ENCODE measurements at places on chromosomes 7 and 10.

DNA sequence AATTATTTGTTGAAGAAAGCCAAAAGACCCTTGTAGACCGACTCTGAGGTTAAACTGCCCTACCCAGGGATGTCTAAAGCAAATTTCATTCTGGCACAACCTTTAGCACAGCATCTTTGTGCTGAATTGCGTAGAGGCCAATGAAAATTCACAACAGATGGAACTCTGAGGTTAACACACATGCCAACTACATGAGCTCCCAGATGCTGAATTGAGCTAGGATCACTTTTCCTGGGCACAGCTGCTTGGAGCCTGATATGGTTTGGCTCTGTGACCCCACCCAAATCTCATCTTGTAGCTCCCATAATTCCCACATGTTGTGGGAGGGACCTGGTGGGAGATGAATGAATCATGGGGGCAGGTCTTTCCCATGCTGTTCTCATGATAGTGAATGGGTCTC lies 158.0 kb upstream of the PTN start:
- DNase-seq, result no peak

DNA sequence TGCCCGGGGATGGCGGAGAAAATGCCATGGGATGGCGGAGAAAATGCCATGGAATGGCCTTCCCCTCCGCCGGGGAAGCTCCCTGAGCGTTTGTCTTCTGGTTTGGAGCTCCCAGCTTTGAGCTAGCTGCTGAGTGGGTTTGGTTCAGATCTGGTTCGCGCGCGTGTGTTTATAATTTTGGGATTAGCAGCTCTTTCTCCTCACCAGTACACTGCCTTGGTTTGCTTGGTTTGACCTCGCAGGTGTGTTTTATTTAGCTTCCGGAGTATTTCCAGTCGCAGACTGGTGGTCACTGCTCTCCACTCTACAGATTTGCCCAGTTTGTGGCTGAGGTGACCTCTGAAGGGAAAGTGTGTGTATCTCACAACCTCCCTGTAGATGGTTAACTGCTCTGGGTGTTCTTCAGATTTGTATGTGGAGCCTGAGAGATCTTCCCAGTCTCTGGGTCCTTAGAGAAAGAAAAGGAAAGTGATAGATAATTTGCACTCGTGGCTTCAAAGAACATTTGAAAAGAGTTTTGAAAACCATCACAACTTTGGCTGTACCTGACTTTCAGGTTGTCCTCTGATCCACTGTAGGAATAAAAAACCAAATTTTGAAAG lies 597 bp downstream of the ZNF277 start:
- no peak for DNase-seq

- DNase-seq, result no peak
Measured at GRCh38 chr10:132957981-132958882, 15.9 kb upstream of the CFAP46 start.

DNA sequence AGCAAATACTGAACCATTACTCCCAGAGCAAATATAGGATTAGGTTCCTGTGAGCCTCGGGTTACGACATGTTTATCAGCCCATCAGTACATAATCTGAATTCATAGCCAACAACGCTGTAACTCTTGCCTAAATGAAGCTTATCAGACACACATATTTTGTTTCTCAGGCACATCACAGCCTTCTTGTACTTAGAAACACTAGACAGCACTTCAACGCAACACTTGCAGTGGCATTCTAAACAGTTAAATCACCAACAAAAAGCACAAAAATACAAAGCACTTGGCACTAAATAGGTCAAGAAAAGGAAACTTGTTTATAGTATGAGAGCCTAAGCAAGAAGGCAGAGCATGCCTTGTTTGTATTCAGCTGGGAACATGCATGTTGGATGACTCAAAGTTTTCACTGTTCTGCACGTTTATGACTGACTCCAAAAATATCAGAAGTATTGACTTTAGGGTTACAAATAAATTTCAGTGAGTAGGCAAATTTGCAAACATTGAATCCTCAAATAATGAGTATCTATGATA lies 75.0 kb downstream of the VPS50 start:
- DNase-seq, result peak; percentile 79

DNA sequence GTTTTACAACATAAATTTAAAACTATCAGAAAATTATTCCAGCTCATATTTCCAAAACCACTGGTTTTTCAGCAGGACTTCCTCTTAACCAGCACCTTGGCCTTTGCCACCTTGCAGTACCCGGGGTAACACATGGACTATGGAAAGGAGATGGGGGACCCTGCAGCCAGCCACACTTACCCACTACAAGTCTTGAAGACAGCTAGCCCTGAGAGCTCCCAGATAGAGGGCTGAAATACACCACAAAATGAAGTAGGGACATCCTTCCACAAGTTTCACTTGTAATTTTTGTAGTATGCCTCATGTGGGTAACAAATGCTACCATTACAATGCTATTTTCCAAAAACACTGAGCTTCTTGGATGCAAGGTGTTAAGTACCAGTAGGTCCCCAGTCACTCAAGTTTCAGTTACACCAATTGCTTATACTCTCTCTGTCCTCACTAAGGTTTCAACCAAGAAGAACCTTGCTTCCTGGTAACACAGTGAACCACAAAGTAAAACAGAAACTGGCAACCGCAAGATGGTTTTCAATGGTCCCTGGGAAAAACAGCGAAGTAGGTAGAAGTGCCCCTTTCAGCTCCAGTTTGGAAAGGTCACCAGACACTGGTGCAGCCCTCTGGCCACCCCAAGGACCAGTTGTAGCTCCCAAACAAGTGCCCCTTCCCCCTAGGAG lies 110.9 kb downstream of the SGMS1 start:
- DNase-seq, result no peak

- no peak for DNase-seq
Measured at GRCh38 chr7:14085901-14086300, 96.4 kb upstream of the ETV1 start.

GRCh38 chr10:29329420-29329819 lies 40.5 kb downstream of the LYZL1 start:
- peak; percentile 47 for DNase-seq

DNA sequence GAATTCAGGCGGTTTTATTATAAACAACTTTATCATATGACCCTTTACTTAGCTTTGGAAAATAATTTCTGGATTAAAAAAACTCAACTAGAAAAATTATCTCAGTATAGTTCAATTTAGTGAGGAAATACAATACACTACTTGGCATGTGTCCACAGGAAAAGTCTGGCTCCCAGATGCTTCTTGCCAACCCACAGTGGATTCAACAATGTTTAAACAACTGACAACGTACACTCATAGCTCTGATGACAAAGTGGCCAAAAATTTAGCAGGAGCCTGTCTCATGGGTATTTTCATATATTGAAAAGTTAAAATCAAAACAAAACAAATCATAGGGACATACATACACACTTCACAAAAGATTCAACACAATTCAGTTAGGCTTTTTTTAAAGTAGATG lies 158.8 kb downstream of the SKAP2 start:
- peak; percentile 96 for DNase-seq

DNA sequence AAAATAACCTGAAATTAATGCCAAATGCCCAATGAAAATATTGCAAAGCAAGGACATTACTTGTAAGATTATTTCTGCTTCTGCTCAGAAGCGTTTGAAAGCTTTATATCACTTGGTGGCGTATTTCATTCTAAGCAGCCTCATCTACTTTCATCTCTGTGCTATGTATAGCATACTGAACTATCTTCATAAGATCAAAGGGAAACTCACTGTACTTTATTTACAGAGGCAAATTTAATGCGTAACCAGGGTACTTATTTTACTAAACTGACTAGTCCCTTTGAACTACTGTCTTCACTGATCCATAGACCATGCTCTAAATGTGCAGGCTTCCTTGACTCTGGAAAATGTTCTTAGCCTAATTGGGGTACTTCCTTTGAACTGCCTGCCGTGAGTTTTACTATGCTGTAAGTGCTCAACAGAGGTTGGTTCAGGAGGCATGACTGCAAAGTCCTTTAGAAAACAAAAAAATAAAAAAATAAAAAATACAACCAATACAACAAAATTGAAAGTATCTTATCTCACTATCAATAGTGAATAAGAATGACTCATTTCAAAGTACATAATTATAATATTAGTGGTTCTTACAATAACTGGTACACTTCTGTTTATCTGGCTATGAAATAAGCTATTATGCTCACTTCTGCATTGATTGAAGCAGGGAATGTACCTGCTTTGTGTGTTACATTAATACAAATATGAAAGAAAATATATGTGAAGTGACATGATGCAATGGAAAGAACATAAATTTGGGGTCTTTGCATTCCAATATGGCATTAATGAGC lies 41.0 kb upstream of the TSPAN12 start:
- DNase-seq, result no peak

DNA sequence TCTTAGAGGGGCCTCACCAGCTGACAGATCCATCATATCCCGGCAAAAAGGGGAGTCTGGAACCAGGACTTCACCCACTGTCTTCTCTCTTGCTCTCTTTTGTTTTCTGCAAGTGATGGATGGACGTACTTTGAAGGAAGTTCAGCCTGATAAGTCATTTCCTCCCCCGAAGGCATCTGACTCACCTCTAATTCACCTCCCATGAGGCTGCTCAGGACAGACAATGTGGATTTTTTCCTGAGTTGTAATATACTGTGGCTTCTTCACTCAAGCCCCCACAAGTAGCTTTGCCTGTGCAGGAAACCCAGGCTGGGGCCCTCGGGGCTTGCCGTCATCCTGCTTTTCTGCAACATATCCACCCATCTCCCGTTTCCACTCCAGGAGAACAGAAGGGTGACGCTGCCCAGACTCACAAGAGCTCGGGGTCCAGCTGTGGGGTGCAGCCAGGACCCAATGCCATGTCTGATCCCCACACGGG lies 70.4 kb downstream of the ASB13 start:
- peak; percentile 98 for DNase-seq

DNA sequence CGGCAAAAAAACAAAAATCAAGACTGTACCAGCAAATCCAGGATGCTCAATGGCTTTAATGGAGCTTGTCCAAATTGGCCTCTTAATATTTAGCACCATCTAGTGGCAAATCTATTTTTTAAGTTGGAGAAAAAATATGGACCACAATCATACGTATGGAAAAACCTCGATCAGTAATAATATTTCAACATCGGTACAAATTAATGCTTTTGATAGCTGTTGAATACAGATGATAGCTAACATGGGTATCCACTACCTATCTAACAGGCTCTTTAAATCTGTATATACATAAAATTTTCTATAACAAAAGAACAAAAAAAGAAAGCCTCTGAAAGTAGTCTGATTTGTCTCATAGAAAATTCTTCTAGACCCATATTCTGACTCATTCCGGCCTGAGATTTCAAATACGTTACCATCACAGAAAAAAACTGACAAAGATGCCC lies 29.2 kb downstream of the COA1 start:
- peak; percentile 71 for DNase-seq

DNA sequence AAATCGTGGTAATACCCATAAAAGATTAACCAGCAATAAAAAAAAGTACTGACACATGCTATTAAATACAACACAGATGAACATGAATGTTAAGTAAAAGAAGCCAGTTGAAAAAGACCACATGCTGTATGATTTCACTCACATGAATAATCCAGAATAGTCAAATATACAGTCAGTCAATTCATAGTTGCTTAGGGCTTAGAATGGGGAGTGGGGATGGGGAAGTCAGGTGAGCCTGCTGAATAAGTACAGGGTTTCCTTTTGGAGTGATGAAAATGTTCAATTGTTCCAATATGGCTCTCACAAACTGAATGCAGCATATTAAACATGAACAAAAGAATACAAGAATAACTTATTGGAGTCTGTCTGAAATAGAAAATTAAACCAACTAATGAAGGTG lies 1.8 kb downstream of the COA1 start:
- DNase-seq, result no peak

DNA sequence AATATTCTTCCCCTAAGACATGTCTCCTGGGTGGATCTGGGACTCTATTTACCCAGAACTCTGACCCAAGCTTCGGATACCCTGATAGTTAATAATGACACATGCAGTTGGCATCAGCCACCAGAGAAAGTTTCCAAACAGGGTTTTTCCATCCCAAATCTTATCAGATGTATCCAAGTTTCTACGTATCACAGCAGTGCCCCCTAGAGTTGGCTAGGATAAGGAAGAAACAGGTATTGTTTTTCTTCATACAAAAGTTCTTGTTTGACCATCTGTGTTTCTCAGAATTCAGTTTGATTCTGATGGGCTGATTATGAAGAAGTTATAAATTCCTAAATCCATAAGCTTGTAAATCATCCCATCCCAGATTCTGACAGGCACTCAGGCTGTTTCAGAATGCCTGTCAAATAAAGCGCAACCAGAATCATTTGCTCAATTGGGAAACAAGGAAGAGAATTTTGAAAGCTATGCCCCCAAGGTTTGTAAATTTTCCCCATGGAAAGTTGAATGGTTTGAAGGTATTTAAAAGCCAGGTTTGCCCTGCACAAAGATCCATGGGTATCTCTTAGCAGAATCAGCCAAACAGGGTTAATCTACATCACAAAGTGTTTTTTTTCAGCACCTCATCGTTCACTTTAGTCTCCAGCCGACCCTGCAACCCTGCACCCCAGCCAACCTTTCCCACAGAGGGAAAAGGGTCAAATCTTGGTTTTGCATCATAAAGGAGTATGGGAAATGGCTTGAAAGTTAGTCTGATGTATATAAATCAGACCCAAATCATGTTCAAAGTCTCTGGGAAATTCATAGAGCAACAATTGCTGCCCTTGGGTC lies 47.4 kb downstream of the NRAP start:
- DNase-seq, result peak; percentile 10

- DNase-seq, result no peak
Measured at GRCh38 chr7:66657798-66658197, 29.1 kb downstream of the KCTD7 start.

- no peak for DNase-seq
Measured at GRCh38 chr7:147774461-147774860, 816.1 kb upstream of the C7orf33 start.

DNA sequence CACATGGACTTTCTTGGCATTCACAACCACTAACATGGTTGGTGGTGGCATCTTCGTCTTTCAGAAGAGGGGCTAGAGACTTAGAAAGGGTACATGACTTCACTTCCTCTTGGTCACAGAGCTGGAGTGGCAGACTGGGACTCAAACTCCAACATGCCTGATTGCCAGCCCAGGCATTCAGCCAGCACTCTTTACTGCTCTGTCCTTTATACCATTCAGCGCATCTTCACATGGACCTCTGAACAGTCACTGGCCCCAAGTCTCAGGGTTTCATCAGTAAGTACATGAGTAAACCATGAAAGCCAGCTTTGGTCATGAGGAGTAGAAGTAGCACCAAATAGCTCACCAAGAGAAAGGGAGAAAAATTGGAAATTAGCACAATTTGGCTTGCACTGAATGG lies 148.4 kb upstream of the KLF14 start:
- DNase-seq, result no peak

GRCh38 chr7:64101126-64101942 lies 56.1 kb downstream of the ZNF727 start:
- no peak for DNase-seq

GRCh38 chr7:95999481-95999880 lies 227.1 kb downstream of the DYNC1I1 start:
- no peak for DNase-seq

GRCh38 chr7:42151309-42151708 lies 85.7 kb downstream of the GLI3 start:
- DNase-seq, result no peak

DNA sequence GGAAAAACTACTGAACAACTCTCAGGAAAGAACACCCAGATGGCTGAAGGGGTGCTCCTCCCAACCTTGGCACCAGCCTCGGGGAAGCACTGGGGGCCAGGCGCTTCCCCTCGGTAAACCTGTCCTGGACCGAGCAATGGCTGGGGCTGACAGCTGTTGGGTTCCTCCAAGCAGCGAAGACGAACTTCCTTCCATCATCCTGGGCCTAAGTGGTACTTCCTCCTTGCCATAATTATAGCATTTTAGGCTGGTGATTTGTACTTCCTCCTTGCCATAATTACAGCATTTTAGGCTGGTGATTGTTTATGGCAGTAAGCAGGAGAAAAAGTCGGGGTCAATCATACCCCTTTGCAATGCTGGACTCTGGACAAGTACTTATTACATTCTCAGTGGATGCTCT lies 69.3 kb downstream of the MYOF start:
- no peak for DNase-seq

Measured in EL (cell line).